ENCODE measurements at places on chromosomes 6 and 20. TPM values are rescaled to one million over a fixed set of nuclear protein-coding genes. Genes with fewer than 3 reads are reported as not detected.
A peak's percentile ranks its signal among the peaks of the same experiment; 100 is the strongest.

The TOP1 gene
- 25.3 TPM for total RNA-seq

The CFB gene
- total RNA-seq = 5.5 TPM

The HRH3 gene
- not detected for total RNA-seq

The OR2B6 gene
- not detected for total RNA-seq

The ADGRB3 gene
- total RNA-seq = 1.4 TPM

DNA sequence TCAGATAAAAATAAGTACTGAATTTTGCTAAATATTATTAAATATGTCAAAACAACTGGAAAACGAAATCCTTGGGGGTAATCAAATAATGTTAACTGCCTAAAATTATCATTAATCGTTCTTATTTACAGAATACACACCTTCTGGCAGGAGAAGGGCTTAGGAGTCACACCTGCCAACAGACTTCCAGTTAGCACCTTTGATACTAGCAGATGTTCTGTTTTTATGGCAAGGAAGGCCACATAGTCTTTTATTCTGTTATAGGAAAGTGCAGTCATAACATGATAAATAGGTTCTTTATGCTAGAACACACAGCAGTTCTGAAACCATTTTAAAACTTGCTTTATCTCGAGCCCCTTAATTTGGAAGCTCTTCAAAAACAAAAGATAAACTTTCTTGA is 464.1 kb downstream of the UTRN start:
- no peak for DNase-seq

DNA sequence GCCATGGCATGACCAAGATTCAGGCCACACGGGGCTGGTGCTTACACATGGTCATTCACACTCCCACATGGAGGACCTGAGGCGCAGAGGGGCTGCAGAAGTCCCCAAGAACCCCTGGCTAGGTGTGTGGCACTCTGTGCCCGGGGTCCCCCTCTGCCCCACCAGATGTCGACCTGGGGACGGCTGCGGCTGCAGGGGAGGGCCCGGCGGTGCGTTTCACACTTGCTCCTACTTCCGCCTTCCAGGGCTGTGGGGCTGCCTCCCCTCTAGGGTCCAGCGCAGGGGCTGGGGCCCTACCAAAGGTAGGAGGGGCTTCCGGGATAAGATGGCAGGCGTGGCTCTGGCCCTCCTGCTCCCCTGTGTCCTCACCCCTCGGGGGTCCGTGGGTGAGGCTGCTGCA is 81.1 kb upstream of the SLCO4A1 start:
- no peak for DNase-seq

- no peak for DNase-seq
These were observed 8.4 kb downstream of the MOCS1 start for GRCh38 chr6:39925931-39926290.

DNA sequence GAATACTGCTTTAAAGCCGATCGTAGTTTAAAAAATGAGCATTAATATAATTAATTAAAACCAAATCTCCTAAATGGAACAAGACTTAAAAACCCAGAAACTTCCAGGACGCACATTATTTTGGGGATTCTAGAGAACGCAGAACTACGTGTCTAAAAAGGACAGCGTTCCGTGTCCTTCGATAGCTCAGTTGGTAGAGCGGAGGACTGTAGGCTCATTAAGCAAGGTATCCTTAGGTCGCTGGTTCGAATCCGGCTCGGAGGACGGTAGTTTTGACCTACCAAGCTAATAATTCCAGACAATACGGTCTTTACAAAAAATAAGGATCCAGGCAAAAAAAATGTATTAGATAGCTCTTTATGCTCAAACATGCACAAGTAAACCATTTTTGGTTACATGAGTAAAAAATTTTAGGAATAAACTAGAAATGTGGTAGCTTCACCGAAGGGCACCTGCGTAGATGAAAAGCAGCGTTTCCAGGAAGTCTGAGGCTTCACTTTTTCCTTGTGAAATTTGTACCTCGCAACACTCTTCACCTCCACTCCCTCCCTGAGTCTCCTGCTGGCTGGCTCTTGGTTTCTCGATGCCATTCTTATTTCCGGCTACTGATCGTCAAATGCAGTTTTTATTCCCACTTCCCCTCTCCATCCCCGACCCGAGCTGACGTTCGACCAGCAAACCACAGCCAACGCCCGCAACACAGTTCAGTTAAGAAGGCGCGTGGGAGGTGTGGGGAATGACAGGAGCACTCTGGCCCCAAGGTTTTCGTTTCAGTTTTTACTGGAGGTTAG is 19.6 kb upstream of the ABT1 start:
- peak; percentile 37 for DNase-seq

DNA sequence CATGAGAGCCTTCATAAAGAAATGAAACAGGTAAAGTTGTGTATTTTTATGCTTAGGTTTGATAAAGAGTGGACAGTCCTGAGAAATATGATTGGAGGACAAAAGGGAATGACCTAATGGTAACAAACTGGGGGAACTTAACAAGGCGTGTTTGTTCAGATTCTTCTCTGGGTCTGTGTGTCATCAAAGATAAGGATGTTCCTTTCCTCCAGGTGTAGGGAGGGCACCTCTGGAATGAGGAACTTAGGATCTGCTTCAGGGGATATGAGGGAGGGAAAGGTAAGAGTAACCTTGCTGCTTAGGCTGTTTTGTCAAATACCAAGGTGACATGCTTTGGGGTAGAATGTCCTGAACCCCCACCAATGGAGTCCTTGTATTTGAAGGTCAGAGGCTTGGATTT is 291.9 kb downstream of the KCNQ5 start:
- DNase-seq = no peak

GRCh38 chr6:69835414-69836179 is 30.8 kb upstream of the COL19A1 start:
- peak; percentile 20 for DNase-seq

DNA sequence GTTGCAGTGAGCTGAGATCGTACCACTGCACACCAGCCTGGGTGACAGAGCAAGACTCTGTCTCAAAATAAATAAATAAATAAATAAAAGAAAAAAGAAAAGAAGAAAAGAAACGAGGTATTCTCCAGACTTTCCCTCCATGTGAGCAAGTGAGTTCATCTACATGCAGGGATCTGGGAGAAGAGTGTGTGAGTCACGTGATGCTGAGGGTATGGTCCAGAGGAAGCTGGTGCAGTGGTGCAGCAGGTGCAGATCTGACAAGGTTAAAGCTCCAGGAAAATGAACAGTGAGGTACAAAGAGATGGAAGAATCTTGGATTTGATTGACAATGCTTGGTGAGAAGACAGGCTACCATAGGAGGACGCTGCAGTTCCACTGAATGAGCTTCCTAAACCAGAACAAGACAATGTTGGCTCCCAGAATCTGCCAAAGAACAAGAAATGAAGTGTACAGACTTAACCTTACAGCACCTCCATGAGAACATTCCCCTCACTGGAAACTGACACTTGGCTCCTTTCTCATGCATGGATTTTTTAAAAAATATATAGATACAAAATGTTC is 79.5 kb upstream of the BTBD3 start:
- DNase-seq = no peak

GRCh38 chr6:108644252-108644651 is 83.5 kb downstream of the FOXO3 start:
- no peak for DNase-seq

- no peak for DNase-seq
These were observed 82.3 kb upstream of the CLDN20 start for GRCh38 chr6:155181498-155181897.

GRCh38 chr6:33959661-33960344 is 156.0 kb upstream of the MLN start:
- DNase-seq = no peak

GRCh38 chr20:25296094-25297093 is 48.5 kb downstream of the PYGB start:
- DNase-seq = no peak

DNA sequence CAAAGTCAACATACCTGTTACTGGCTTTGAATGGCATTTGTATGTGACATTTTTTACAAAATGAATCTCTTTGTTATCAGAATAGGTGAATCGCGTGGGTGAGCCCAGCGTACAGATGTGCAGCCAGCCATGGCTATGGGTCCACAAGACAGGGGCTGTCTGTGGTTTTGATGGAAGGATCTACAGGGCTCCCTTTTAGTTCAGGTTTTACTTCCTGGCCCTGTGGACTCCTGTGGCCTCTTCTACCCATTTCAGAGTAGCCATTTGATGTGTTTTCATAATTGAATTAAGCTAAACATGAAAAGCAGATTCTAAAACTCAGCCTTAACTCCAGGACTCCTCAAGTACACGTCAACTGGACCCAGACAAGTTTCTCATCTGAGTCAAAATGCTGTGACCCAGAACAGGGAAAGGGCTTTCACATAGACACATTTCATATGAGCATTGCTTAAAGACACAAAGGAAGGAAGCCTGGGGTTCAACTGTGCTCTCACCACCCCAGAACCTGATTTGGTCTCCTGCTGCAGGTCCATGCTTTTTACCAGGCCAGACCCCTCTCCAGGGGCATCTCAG is 105.3 kb upstream of the NAA20 start:
- DNase-seq = no peak

Data from heart right ventricle (tissue), 16 donors.